ENCODE measurements at places on chromosomes 3 and 15.

- no peak for DNase-seq
These were observed 331.0 kb upstream of the ROPN1 start for GRCh38 chr3:124322966-124323365.

- DNase-seq = no peak
These were observed 225.0 kb upstream of the PROK2 start for GRCh38 chr3:72009851-72010443.

DNA sequence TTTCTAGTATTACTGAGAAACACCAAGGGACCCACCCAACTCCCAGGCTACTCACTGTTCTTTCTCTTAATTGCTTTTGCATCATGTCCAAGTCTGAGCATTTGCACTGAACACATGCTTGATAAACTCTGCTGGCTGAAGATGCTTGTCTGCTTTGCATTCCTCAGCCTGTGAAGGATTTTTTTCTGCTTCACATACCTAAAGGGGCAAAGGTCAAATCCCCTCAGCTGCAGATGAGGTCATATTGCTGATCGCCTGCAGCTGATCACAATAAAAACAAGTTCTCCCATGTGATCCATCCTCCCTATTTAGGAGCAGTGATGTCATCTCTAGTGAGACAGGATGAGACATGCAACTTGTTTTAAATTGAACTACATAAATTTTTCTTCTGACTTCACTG is 84.6 kb upstream of the DCBLD2 start:
- peak; percentile 18 for DNase-seq

DNA sequence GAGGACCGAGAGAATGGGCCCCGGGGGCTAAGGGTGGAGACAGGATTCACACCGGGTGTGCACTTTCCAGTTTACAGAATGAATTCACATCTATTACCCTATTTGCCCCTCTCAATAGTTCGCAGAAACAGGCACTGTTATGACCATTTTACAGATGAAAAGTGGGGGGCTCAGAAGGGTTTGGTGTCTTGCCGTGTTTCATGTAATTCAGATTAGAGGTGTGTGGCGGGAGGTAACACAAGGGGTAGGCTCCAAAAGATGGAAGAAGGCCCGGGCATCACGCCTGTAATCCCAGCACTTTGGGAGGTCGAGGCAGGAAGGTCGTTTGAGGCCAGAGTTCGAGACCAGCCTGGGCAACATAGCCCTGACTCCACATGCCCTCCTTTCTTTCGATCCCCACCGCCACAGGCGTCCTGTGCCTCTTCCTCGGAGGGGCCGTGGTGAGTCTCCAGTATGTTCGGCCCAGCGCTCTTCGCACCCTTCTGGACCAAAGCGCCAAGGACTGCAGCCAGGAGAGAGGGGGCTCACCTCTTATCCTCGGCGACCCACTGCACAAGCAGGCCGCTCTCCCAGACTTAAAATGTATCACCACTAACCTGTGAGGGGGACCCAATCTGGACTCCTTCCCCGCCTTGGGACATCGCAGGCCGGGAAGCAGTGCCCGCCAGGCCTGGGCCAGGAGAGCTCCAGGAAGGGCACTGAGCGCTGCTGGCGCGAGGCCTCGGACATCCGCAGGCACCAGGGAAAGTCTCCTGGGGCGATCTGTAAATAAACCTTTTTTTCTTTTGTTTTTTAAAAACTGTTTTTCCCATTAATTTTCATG is 3.4 kb downstream of the DUOXA2 start:
- DNase-seq = no peak

- DNase-seq = no peak
These were observed 8.9 kb upstream of the CTDSPL start for GRCh38 chr3:37852771-37853170.

GRCh38 chr3:141498598-141499223 is 11.9 kb downstream of the RASA2 start:
- no peak for DNase-seq

- DNase-seq = no peak
These were observed 12.6 kb upstream of the VIPR1 start for GRCh38 chr3:42489937-42490227.

DNA sequence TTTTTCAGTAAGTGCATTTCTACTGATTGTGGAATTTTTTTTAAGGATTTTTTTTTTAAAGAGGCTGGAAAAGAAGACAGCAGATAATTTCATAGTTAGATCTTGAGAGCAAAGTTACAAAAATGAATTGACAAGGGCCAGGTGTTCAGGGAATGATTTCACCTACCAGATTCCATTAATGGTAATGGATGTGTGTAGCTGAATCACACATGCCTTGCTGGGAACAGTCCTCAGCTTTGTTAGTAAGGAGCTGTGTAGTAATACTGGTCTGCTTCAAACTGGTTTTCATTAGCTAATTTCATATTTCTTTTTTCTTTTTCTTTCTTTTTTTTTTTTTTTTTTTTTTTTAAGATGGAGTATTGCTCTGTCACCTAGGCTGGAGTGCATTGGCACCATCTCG is 16.0 kb downstream of the NR1D2 start:
- no peak for DNase-seq

DNA sequence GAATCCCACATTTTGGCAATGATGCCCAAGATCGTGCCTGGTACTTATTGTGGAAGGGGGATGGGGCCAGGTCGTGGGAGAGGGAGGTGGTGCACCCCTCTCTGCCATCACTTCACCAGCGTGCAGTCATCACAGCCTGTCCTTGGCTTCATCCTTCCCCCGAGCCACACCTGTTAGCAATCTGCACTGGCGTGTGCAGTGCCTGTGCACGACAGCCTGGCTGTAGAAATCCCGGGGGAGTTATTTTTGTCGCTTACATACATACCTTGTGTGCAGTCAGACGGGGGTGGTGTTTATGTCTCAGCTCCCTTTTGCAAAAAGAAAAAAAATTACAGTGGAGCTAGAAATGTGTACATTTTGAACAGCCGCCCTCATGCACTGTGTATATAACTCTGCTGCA is 216.0 kb downstream of the TLE3 start:
- DNase-seq = no peak

DNA sequence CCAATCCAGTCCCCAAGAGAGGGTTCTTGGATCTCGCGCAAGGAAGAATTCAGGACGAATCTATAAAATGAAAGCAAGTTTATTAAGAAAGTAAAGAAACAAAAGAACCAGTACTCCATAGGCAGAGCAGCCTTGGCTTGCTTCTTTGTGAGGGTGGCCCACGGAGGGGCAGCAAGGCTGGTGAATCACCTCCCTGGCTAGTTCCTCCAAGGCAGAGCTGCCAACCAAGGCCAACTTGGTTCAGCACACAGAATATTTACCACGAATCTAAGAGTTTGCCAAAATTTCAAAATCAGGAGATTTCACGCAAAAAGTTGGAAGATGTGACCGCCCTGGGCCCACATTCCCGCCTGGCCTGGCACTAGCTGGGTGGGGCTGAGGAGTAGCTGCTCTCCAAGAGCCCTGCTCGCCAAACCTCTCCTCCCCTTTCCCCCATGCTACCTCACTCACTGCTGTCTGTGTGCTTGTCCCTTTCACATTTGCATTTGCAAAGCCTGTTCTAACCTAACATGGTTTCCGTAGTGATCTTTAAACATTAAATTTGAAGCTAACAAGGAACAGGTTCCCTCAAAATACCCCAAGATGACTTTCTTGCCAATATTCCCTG is 26.2 kb upstream of the DCUN1D1 start:
- DNase-seq = no peak

- no peak for DNase-seq
These were observed 52.1 kb downstream of the GATM start for GRCh38 chr15:45326280-45326679.

GRCh38 chr3:7306901-7307300 is 446.0 kb downstream of the GRM7 start:
- DNase-seq = no peak

DNA sequence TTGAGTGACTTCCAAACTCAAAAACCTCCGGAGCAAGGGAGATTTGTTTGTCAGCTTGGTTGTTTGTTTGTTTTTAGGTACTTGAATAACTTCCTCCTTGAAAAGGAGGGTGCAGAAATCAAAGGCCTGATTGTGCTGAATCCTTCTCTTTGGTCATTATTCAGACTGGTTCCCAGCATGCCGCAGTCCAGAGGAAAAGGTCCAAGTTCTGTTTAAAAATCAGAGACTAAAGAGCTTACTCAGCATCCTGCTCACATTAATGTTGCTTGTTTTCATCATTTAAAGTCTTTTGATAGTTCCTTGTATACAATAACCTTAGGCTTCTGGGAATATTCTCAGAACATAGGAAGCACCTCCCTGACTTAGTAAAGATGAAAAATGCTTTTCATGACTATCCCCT is 982 bp upstream of the SCG3 start:
- DNase-seq = no peak

DNA sequence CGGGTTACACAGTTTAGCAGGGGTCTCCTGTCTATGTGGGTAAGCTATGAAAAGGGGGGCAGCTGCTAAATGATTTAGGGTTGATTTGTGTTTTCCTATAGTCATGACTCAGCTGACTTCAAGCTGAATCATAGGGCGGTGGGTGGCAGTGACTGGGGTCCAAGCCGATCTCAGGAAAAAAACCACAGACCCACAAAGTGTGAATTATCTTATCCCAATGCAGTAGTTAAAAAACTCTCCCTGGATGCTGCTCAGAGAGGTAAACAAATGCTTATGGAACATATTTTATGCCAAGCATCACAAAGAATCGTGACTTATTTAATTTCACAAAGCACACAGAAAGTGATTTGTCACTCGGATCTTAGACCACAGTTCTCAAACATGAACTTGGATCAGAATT is 18.4 kb upstream of the TOPAZ1 start:
- DNase-seq = no peak

GRCh38 chr15:52383100-52383588 is 87.5 kb upstream of the MYO5C start:
- no peak for DNase-seq

DNA sequence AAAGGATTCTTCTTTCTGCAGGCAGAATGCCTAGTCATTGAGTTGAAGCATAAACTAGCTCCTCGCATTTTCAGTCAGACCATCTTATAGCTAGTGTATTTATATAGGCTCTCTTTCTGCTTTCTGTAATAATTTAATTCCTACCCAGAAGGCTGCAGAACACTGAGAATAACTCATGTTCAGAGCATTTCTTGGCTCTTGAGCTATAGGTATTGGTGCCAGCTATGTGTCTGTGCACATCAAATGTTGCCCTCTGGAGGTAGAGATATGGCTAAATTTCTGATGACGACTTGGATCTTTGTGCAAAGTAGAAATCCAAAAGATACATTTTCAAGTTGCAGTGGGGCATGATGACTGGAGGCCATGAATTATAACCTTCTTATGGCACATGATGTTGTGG is 336.2 kb upstream of the TPM1 start:
- no peak for DNase-seq

DNA sequence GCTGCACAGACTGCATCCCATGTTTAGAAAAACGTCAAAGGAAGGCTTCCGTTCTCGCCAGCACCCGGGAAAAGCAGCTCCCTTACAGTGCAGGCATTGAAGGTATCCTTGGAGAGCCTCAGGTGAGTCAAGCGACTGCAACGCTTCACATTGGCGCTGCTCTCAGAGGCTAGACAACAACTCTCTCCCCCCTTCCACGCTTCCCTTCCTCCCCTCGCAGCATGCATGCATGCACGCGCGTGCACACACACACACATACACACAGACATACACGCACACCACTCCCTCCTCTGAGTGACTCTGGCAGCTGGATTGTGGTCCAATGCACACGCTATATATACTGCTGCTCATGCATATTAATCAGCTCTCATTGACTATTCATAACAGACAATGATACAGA is 191.1 kb downstream of the PDZRN3 start:
- no peak for DNase-seq

- no peak for DNase-seq
These were observed 15.6 kb downstream of the TMEM158 start for GRCh38 chr3:45210308-45211041.

GRCh38 chr15:37102305-37103162 is 2.2 kb upstream of the MEIS2 start:
- DNase-seq = peak; percentile 49

DNA sequence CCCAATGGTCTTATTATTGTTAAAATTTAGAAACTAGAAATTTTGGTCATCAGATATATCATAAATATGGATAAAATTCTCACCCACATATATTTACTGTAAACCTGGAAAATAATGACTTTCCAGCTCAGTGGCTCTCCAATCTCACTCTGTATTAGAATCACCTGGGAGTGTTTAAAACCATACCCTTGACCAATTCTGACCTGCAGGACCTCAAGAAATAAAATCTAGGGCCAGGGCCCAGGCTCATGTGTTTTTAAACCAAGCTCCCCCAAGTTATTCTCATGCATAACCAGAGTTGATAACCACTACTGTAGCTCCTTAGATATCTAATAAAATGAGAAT is 372.1 kb downstream of the SHQ1 start:
- no peak for DNase-seq

- no peak for DNase-seq
These were observed 83.1 kb upstream of the FNDC3B start for GRCh38 chr3:171956181-171956683.

- DNase-seq = no peak
These were observed 243.8 kb downstream of the ALCAM start for GRCh38 chr3:105610473-105610872.

GRCh38 chr3:146517684-146518435 is 26.5 kb downstream of the PLSCR1 start:
- no peak for DNase-seq

DNA sequence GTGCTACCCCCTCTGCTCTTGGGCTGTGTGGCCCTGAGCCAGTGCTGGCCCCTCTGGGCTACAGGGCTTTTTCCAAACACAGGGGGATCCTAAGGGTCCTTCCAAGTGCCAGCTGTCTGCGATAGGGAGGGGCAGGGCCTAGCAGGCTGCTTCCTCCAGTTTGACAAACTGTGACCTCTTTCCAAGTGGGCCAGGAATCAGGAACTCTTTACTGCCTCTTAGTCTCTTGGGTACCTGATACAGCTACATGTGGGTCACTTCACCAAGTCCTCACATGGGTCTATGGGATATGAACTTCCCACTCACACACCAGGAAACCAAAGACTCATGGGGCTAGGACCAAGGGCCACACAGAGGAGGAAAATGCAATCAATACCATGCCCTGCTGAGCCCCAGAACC is 25.4 kb downstream of the SEC61A1 start:
- no peak for DNase-seq

DNA sequence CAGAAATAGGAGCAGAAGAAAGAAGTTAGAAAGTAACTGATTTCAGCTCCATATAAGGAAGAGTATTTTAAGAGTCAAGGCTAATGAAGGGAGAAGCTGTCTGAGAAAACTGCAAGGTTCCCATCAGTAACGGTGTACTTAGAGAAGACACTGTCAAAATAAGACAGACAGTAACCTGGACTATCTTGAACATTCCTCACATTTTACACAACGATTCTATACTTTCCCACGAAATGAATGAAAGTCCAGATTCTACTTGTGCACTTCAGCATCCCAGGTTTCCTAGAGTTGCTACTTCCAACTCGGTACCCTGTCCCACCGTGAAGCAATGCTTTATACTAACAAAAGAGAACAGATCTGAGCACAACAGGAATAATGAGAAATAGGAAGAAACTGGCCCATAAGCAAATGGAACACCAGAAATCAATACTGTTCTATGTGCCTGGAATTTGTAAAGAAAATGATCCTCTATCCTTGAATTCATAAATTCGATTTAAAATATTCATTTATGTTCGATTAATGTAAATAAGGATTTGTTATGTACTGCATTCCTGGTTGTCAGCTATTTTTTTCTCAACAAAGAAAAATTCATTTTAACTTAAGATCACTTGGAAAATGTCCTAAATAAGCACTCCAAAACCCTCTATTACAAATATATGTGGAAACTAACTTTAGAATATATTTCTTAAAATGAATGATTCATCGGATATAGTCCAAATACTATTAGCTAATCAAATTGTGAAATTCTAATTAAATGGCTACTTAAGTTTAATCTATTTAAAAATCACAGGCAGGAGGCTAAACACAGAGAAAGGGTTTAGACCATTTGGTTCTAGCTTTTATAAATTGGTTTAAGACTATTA is 1.5 kb downstream of the C3orf70 start:
- DNase-seq = no peak

- DNase-seq = no peak
These were observed 169.6 kb upstream of the GADL1 start for GRCh38 chr3:31064021-31064420.
